ENCODE measurements at places on chromosomes 4 and X.

- no peak for DNase-seq
These were observed 26.4 kb downstream of the NOP14 start for GRCh38 chr4:2936773-2937145.

GRCh38 chrX:141214196-141214595, 28.1 kb downstream of the SPANXC start:
- no peak for DNase-seq

- DNase-seq = no peak
These were observed 42.3 kb downstream of the SRPX start for GRCh38 chrX:38178396-38178795.

- DNase-seq = no peak
These were observed 25.2 kb downstream of the WDR44 start for GRCh38 chrX:118370921-118371624.

GRCh38 chr4:150491132-150492049, 90.6 kb upstream of the MAB21L2 start:
- DNase-seq = no peak

DNA sequence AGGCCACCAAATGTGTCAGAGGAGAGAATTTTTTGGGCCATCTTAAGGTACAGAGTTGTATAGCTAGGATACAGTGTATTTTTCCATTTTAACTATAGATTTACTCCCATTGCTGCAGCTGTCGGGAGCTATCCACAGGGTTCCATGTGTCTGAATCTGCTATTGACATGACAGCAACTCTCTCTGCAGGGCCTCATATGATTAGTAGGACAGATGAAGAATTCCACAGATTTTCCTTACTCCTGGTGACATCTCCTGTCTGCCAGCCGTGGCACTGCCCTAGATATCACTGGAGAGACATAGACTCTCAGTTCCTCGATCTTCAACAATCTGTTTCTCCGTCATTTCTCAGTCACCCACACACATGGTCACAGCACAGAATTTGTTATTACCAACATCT, 86.5 kb downstream of the SPCS3 start:
- DNase-seq = no peak

GRCh38 chr4:72031868-72032608, at the start of gene NPFFR2:
NPFFR2 (plus strand) TSS chr4:72032000; CDS start chr4:72128592, 96,592 bp downstream.
- DNase-seq = peak; percentile 6
